ENCODE measurements at places on chromosomes 12 and 14. TPM values are rescaled to one million over a fixed set of nuclear protein-coding genes. Genes with fewer than 3 reads are reported as not detected.

GRCh38 chr14:93785423-93785822 is 2.9 kb downstream of the PRIMA1 start:
- no peak for DNase-seq

DNA sequence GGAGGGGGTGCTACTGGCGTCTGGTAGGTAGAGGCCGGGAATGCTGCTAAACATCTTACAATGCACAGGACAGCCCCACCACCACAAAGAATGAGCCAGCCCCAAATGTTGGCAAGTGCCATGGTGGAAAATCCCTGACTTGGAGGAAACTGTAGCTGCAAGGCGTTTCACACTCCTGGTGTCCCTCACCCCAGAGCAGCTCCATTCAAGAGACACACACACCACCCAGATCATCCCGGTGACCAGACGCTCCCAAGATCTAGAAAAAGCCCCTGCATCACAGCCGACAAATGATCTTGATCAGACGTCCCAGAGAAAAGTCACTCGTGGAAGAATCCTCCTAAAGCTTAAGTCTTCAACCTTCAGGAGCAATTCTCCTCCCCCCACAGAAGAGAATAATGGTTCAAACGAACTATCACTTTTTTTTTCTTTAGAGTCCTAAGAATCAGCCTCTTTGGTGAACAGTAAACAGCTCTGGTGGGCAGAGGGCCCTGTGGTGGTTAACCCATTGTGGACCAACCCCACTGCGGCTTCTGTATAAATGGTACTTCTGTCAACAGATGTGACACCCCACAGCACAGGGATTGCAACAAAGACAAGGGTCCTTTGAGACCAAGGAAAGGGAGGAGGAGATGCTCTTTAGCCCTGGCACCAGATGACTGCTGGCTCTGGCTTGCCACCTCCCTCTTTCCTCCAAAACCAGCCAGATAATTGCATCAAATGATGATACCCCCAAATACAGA is 2.7 kb downstream of the GLTP start:
- no peak for DNase-seq

DNA sequence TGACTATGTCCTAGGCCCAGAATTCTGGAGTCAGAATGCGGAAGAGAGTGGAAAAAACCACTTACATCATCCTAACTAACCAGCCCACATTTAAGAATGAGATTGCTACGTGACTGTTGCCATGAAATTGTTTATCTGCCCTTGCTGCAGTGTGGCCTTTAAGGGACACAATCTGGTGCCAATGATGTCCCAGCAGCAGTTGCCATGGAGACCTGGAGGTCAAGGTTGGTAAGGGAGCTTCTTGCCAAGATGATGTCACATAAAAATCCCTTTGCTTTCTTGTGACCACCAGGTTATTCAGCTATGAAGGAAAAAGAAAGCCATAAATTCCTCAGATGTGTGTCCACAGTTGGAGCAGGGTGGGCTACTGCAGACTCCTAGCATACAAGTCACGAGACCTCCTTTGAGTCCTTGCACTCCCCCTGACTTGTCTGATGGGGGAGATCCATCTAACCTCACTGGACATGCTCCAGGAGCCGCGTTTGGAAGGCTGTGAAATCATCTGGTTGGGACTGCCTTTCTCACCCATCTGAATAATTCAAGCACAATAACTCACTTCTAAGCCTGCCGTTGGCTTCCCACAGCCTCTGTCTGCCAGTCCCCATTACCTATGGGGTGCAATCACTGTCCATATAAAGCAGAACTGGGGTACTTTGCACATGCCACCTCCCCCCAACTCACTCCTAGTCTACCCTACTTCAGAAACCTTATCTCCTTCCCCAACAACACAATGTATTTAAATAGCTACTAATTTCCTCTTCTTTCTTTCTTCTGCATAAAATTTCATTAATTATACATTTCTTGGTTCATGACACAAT is 165.6 kb downstream of the ZFP36L1 start:
- DNase-seq: no peak

DNA sequence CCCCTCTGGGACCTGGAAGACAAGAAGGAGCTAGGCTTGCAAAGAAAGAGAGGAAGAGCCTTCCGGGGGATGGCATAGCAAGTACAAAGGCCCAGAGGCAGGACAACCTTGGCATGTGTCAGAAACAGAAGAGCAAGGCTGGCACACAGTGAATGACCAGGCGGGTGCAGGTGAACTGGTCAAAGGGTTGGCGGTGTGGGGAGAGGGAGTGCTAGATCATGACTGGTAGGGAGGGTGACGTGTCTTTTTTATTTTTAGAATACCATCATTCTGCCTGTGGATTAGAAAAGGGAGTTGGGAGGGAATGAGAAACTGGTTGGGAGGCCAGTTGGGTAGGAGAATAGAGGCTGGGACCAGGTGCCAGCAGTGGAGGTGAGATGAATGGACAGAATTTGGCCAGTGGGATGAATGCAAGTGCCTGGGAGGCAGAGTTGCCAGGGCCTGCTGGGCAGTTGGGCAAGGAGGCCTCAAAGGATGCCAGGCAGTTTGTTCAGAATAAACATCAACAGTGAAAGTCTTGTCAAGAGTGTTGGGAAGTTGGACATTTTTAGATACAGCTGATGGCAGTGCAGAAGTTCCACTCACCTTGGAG is 168.3 kb downstream of the CACNA1C start:
- no peak for DNase-seq

DNA sequence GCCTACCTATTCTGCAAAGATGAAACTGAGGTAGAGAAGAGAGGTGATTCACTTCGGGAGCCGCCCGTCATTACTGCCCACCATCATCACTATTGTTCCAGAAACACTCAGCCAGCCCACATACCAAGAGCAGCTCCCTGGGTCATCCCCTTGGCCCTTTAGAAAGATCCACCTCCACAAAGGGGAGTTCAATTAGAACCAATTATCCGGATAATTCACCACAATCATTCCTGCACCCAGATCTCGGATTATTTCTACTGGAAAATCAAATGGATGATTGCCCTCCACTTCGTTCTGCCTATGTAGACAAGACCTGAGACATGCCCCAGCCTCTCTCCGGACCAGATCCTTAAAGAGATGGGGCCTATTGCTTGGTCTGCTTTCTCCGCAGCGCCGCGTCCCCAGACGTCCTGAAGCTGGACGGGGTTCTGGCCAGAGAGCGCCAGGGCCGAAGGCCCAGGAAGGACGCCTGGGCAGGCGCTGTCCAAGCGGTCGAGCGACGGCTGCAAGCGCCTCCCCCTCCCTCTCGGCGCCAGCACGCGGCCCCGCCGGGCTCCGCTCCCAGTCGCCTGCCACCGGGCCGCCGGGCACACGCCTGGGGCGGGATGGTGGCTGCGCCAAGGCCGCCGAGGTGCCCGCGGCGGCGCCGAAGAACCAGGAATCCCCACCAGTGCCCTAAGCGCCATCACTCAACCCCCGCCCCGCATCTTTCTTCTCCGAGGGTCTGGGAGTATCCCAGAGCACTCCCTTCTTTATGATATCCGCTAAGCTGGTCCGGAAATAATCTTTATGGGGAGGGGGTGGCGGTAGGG is 1.3 kb upstream of the ASCL1 start:
- no peak for DNase-seq

DNA sequence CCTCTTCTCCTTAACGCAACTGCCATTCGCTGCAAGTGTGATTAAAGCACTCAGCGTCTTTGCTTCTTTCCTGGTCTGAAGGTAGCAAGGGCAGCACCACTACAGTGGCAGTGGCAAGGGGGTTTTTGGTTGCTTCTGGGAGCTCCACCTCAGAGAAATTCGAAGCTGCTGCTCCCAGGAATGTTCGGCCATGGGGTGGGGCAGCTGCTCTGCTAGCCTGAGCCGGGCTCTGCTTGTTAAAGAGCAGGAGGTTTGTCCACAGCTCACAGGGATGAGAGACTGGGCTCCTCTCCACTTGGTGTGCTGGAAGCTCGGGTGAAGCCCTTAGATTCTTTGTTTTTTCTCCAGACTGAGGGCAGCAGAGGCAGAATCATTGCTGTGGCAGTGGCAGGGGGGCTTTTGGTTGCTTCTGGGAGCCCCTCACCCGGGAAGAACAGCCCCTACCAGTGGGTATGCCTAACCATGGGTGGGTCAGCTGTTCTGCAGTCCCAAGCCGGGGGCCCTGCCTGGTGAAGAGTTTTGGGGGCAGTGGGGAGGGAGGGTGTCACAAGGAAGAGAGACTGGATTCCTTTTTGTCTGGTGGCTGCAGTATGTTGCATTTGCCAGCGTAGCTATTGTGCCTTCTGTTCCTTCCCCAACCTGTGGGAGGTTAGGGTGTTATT is 340.2 kb downstream of the AEBP2 start:
- peak; percentile 38 for DNase-seq

- DNase-seq: peak; percentile 85
Observed at GRCh38 chr12:45284096-45284901, 68.4 kb downstream of the ANO6 start.

- DNase-seq: peak; percentile 86
Observed at GRCh38 chr12:62426089-62426488, 40.5 kb upstream of the MON2 start.

- DNase-seq: no peak
Observed at GRCh38 chr12:19298836-19299605, 140.3 kb upstream of the AEBP2 start.

DNA sequence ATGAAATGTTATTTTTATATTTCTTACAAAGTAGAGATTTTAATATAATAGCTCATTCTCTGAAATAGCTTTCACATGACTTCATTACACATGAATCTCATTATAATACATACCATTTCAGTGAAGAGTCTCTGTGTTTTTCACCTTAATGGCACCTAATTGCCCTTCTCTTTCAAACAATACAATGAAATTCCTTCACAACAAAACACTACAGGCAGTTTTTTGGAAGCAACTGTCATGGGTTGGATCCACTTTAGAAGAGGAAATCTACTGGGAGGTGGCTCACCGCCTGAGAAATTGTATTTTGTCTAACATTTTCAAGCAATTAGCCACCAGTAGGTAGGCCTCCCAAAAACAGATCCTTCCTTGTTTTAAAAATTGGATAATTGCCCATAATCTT is 40.3 kb upstream of the RGS6 start:
- no peak for DNase-seq

GRCh38 chr12:50218386-50218785 is 51.2 kb upstream of the CERS5 start:
- no peak for DNase-seq

DNA sequence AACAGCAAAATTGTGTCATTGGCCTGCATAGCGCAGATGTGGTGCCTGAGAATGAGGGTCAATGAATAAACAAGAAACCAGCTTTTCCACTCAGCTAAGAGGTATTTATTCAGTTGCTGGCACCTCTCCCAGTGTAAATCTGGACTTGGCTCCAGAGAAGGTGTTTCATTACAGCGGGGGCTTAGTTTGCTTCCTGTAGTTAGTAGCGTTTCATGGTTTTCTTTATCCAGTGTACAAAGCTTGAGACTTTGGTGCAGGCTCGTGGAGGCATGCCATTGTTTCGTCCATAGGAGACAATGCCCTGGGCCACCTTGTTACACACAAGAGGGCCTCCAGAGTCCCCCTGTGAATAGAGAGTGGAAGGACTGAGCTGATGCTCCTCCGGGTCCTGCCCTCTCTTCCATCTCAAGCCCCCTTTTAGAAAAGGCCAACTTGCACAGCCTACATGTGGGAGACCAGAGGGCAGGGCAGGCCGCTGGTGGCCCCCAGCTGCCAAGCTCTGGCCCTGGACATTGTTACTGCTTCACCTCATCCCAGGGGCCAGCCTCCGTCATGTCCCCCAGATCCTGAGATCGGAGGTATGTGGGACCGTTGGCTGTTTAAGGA is 3.0 kb downstream of the GZMB start:
- peak; percentile 20 for DNase-seq

DNA sequence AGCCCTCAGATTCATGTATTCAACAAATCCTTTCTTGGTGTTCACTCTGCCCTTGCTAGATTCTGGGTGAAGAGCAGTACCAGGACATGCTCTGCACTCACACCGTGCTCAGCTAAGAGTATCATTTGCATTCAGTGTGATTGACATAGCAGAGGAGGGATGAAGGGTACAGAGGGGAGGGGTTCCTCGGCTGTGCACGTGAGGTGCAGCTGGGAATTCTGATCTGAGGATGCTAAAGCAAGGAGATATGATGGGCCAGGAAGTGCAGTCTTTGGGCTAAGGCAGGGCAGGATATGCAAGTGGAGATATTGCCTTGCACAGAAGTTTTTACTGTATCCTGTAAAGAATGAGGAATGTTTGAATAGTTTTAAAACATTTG is 108.6 kb downstream of the FGD4 start:
- no peak for DNase-seq

DNA sequence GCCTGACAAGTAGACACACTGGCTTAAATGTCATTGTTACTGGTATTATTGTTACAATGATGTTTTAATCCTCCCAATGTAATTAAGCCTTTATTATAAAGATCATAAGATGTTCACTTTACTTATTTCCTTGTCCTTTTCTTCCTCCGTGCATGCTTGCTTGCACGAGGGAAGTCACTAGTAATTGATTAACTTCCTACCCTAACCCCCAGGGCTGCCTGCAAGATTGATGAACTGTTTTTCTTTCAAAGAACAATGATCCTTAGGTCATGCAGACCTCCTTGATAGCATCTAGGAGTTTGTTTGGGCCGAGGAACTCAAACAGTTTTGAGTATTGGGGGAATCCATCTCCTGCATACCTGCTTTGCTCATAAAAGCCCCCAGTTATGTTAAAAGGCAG is 43.0 kb downstream of the GLRX5 start:
- DNase-seq: no peak

DNA sequence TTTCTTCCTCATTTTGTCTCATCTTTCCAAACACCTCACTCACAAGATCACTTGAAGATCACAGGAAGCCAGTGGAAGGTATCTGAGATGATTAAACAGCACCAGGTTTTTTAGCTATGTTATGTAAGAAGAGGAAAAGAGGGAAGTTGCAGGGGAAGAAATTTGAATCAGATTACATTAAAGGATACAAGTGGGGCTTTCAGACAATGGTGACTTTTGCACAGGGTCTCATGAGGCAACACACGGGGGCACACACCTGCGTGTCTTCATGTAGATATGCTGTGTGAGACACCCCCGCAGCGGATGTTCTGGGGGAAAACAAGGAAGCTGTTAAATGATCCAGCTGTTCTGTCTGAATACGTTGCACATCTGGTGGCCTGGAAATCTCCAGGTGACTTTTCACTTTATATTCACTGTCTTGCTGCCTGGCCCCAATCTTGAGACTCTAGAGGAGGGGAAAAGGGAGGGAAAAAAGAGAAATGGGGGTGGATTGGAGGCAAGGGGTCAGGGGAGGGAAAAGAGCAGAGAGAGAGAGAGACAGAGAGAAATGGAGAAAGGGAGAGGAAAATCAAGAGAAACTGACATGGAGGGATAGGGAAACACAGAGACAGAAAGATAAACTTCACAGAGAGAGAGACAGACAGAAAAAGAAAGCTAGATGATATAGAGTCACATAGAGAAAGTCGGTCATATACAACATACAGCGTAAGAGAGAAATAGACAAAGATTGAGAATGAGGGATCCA is 36.3 kb upstream of the PPP1CC start:
- no peak for DNase-seq

GRCh38 chr12:131855521-131856142 is 27.4 kb downstream of the MMP17 start:
- no peak for DNase-seq

- DNase-seq: no peak
Observed at GRCh38 chr12:110930348-110931314, 10.3 kb upstream of the MYL2 start.

Gene TAS2R42
- total RNA-seq: not detected

Gene KERA
- not detected for total RNA-seq

Gene RNASE3
- total RNA-seq: not detected

Gene PPM1H
- 2.3 TPM for total RNA-seq

Gene NANOG
- not detected for total RNA-seq

Gene FCF1
- 22.5 TPM for total RNA-seq

Gene LRRC43
- total RNA-seq: 1.7 TPM
